ENCODE measurements at places on chromosomes 4 and X.

GRCh38 chr4:69098470-69098869 lies 2.2 kb downstream of the UGT2B7 start:
- DNase-seq: no peak

DNA sequence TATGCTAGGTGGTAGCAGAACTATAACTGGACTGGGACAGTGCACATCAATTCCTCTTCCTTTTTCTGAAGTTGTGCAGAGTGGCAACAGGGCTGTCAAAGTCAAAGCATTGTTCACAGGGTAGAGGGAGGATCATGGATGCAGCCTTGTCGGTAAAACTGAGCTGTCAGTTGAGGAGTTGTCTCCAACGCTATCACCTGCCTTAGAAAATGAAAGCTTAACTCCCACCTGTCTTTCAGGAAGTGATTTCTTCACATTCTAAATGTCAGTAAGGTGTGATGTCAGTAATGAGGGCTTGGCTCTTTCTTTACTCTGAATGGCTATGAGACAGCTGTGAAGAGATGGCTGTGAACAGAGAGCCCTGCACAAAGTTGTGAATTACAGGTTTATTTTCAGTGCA lies 66.4 kb upstream of the BANK1 start:
- no peak for DNase-seq

GRCh38 chr4:170325599-170325998 lies 235.8 kb upstream of the AADAT start:
- no peak for DNase-seq

DNA sequence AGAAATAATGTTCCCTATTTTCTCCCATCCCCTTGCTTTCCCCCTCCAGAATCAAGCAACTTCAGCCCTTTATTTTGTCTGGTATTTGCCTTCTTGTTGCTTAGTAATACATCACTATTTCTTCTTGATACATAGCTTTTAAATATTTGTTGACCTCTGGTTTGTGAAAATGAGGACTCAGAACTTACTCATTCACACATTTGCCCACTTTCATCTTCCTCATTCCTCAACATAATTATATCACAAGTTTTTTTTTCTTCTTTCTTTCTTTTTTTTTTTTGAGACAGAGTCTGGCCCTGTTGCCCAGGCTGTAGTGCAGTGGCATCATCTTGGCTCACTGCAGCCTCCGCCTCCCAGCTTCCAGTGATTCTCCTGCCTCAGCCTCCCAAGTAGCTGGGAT lies 28.9 kb upstream of the NDUFC1 start:
- DNase-seq: no peak

DNA sequence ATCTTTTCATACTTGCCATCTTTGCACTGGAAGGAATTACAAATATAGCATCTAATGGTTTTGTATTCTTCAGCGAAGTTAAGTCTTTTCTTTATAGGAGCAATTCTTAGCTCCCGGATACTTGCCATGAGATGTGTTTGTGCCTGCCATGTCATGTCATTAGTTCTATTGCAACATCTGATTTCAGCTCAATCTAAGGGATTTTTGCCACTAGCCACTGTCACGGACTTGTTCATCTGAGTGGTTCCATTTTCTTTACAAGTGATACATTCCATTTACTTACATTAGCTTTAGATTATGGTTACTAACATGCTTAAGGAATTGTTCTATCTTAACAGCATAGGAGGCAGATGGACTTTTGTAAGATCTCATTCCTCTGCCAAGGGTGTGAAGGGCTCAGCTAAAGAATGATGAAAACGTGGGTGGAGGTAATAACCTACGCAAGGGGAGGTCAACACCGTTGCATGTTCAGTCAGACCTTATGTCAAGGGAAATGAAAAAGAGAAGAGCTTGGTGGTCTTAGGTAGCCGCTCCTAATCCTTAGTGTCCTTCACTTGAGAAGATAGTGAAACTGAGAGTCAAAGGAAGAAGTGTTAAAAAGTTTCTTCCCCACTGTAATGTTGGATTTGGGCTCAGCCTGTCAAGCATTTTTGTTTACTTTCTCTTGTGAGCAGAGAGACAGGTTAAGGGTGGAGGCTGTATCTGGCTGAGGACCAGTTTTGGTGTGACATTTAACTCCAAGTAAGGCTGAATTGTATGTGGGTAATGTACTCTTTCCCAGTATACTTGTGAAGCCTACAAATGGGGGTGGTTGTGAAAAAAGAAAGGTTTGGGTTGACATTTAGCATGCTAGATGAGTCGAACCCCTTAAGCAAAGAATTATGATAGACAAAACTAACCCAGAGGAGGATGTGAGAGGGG lies 3.6 kb upstream of the KLHL2 start:
- DNase-seq: no peak

GRCh38 chr4:113882668-113883067 lies 96.8 kb downstream of the ARSJ start:
- no peak for DNase-seq

DNA sequence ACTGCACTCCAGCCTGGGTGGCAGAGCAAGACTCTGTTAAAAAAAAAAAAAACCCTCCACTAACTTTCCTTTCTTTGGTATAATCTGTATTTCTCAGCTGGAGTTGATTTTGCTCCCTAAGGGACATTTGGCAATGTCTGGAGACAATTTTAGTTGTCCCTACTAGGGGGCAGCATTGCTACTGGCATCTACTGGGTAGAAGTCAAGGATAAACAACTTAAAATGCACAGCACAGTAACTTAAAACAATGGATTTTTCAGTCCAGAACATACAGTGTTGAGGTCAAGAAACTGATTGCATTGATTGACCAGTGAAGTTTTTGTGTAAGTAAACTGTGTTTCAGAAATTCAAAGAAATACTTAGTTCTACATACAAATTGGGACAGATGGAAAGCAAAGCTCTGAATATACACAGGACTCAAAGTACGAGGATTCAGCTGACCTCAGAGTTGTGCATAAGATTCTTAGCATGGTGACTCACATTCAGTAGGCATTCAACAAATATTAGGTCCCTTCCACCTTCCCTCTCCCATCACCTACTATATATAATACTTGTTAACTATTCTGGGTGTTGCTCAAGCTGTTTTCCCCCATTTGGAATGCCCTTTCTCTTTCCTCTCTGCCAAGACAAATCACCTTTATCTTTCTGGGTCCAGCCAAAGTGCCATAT lies 8.8 kb downstream of the DDX53 start:
- no peak for DNase-seq

DNA sequence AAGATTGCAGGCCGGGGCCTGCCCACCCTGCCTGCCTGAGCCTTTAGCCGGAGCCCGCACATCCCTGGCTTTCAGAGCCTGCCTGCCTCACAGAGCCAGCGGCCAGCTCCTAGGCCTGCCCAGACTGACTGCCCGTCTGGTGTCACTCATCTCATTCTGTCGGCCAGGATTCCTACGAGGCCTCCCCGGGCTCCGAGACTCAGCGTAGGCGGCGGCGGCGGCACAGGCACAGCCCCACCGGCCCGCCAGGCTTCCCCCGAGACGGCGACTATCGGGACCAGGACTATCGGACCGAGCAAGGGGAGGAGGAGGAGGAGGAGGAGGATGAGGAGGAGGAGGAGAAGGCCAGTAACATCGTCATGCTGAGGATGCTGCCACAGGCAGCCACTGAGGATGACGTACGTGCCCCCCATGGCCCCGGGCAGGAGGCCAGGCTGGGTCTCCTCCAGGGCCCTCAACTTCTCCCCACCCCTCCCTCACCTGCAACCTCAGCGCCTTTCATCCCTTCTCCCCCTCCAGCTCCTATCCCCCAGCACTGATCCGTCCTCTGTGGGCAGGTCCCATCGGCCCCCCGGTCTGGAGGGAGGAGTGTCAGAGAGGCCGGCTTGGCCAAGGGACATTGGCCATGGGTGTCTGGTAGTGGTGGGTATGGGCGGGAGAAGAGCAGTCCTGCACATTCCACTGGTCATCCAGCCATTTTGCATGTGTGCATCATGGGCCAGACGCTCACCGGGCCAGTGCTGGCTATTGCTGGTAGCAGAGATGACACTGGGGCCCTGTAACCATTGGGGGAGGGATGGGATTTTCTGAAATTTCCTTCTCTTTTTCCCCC lies 22.6 kb upstream of the UBA1 start:
- no peak for DNase-seq

- DNase-seq: no peak
Observed at GRCh38 chr4:122879001-122879400, 43.4 kb downstream of the NUDT6 start.

GRCh38 chr4:95591278-95591677 lies 42.5 kb upstream of the UNC5C start:
- no peak for DNase-seq

DNA sequence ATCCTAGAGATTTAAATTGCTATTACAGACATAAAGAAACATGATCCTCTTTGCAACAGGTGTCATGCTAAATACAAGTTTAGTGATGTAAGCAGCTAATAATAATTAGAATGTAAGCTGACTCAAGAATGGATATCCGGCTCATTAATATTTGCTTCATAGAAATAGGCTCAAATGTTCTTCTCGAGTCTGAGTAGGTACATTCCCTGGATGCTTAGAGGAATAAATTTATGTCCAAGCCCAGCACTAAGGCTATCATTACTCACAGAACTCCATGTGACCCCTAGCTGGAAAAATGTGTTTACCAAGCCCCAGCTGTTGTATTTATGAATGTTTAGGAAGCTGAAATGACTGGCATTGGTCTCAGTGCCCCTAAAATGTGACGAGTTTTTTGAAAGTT lies 87.6 kb upstream of the TSPAN7 start:
- DNase-seq: no peak

GRCh38 chr4:73066445-73066844 lies 3.1 kb downstream of the COX18 start:
- no peak for DNase-seq

DNA sequence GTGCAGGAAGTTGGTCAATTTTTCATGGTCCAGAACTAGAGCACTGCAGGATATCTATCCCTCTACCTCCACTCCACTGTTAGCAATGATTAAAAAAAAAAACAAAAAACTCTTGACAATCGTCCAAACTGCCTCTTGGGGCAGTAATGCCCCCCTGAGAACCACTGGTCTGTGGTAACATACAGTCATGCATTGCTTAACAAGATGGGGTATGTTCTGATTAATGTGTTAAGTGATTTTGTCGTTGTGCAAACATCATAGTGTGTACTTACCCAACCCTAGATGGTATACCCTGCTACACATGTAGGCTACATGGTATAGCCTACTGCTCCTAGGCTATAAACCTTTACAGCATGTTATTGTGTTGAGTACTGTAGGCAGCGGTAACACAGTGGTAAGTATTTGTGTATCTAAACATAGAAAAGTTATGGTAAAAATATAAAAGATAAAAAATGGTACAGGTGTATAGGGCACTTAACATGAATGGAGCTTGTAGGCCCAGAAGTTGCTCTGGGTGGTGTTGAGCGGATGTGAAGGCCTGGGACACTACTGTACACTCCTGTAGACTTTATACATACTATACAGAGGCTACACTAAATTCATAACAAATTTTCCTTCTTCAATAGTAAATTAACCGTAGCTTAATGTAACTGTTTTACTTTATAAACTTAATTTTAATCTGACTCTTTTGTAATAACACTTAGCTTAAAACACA lies 34.1 kb downstream of the ART3 start:
- DNase-seq: no peak

- DNase-seq: no peak
Observed at GRCh38 chrX:134520860-134521390, 61.0 kb downstream of the HPRT1 start.

DNA sequence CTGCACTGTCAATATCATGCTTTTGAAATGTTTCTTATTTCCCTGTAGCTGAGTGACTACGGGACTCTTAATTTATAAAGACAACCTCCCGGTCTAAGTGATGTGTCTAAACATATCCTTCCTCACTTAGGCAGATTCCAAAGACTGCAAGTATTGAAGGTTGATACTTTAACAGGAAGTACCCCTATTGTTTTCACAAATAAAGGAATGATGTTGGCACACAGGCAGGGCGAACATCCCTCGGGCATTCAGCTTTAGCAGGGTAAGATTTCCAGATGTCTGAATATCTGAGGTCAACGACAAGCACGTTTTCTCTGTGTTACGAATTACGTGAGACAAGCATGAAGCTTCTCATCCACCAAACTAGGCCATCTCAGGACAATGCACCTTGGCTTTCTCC lies 638.0 kb upstream of the FRG1 start:
- no peak for DNase-seq

DNA sequence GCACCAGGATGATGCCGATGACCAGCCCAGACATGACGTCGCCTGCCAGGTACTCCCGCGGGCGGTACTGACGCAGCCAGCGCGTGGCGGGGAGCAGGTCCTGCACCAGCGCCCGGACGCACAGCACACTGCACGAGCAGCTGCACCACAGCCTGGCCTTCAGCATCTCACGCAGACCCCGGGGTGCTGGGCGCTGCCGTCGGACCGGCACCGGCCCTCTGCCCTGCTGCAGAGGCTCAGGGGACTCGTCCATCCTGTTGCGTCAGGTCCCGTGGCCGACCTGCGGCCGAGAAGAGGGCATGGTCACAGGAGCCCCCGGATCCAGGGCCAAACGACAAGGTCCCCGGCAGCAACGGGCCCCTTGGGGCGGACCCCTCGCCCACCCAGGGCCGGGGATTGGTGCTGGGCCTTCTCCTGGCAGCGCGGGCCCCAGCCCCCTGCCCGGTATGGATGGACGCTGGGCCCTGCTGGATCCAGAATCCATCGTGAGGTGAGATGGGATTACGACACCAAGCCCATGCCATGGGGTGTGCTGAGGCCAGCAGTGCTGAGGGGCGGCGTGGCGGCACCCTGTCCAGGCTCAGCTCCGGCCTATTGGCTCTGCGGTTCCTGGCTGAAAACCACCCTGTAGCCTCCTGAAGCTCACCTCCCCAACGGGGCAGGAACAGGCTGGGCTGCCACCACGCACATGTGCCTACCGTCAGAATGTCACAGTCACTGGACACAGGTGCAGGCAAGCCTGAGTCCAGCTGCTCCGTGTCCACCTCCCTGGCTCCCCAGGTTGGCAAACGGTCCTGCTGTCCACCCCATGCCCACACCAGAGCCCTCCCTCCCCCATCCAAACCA lies 1.5 kb downstream of the SLC26A1 start:
- no peak for DNase-seq

DNA sequence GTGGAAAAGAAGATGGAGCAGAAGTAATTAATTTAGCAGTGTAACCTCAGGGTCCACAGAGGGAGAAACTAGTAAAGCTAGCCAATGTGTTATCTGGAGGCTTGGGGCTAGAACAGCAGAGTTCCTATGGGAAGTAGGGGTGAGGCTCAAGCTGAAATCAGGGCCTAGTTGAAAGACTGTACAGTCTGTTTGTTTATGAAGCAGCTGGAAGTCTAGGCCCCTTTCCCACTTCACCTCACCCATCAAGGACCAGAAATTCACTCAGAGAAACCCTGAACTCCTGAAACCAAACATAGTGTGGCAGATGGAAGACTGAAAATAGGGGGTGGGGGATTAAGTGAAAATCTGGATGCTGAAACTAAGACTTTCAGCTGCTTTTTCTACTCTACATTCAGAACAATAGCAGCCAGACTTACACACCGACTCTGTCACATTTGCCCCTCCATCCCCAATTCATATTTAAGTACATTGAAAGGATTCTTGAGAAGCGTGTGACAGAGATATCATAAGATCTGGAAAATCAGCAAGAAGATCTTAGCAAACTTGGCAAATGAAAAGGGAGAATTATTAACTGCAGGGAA lies 32.6 kb upstream of the FAM241A start:
- DNase-seq: no peak

DNA sequence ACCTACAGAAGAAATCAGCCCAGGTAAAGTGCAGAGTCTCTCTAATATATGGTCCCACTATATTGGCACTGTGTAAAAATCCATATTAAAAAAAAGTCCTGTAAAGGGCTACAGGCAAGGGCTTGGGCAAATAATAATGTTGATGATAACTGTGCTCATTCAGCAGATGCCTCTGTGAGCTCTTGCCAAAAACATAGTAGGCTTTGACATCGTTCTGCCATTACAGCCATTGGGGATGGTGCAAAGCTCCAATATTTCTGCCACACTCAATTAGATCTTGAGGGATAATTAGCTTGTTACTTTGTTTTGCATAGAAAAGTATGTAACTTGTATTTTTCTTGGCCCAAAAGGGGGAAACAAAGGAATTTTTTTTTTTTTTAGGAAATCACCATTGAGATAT lies 645.5 kb upstream of the FAM241A start:
- DNase-seq: no peak

Data from stimulated activated CD8-positive, alpha-beta memory T cell treated with anti-CD3 and anti-CD28 coated beads, Interleukin-2, amount 100 ng/mL, for 1 hour (primary cell).